ENCODE measurements at places on chromosomes 16 and 17. TPM values are rescaled to one million over a fixed set of nuclear protein-coding genes. Genes with fewer than 3 reads are reported as not detected.

FAM20A gene
- total RNA-seq = not detected

GLIS2 gene
- 0.38 TPM for total RNA-seq

PRR11 gene
- total RNA-seq = 57.5 TPM

TNP2 gene
- not detected for total RNA-seq

APOH gene
- not detected for total RNA-seq

FOXO3B gene
- total RNA-seq = 3.6 TPM

SLC39A11 gene
- 16.8 TPM for total RNA-seq

SPN gene
- 352 TPM for total RNA-seq

NPTX1 gene
- 71.2 TPM for total RNA-seq

EPOP gene
- 8.9 TPM for total RNA-seq

TPSAB1 gene
- not detected for total RNA-seq

ANKRD40CL gene
- total RNA-seq = not detected

ARHGAP44 gene
- total RNA-seq = 0.30 TPM

GLTPD2 gene
- not detected for total RNA-seq

MRPL58 gene
- total RNA-seq = 37.0 TPM

OTOP2 gene
- total RNA-seq = not detected

BEAN1 gene
- total RNA-seq = not detected

SLC5A11 gene
- total RNA-seq = not detected

UTS2R gene
- not detected for total RNA-seq

MT1H gene
- total RNA-seq = not detected

CDC42EP4 gene
- 3.0 TPM for total RNA-seq
